Activated B cell treated with CpG ODN at 0.5 μM for 24 hours (primary cell): ENCODE measurements at places on chromosomes 1 and 21. TPM values are rescaled to one million over a fixed set of nuclear protein-coding genes. Genes with fewer than 3 reads are reported as not detected.

CITED4 gene
- 0.54 and 0.98 TPM in 2 replicates for total RNA-seq

WNT3A gene
- total RNA-seq, result not detected in 2 replicates

SLC44A5 gene
- total RNA-seq, result 0.59 and 0.69 TPM in 2 replicates

C1QTNF12 gene
- 2.5 and 2.7 TPM in 2 replicates for total RNA-seq

HTR6 gene
- not detected in 2 replicates for total RNA-seq

DNA sequence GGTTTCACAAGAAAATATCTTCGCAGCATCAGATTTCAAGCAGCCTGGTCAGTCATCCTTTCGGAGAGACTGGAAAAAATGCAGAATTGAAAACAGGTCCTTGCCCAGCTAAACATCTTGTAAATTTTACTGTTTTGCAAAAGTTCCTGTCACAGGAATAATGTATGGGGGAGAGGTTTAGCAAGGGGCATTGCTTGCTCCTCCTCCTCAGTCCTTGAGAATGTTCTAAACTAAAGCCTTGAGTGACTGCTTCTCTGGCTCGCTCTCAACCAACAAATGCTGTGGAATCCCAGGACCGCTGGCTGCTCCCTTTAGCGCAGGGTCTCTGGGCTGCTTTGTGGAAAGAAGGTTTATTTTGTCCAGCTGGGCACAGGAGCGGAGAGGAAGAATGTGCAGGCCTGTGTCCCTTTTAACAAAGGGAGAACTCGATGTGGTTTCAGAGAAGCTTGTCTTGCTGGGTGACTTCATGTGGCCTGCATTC is 33.6 kb upstream of the FHAD1 start:
- H3K36me3 ChIP-seq, result no peaks in the 10 kb centered on the region
- no peak for DNase-seq
- H3K4me3 ChIP-seq, result no peak overlapping the region

GRCh38 chr1:231853588-231854207 is 227.1 kb downstream of the DISC1 start:
- no peaks in the 10 kb centered on the region for H3K27me3 ChIP-seq
- H3K4me1 ChIP-seq, result peaks cover 8% of the 10 kb centered on the region
- H3K27ac ChIP-seq, result no peak overlapping the region
- no peaks in the 10 kb centered on the region for H3K36me3 ChIP-seq
- no peak overlapping the region for H3K4me3 ChIP-seq

- no peak overlapping the region for H3K27ac ChIP-seq
- no peaks in the 10 kb centered on the region for H3K27me3 ChIP-seq
- DNase-seq, result no peak
- no peaks in the 10 kb centered on the region for H3K36me3 ChIP-seq
- no peaks in the 10 kb centered on the region for H3K4me1 ChIP-seq
These were observed 471.7 kb downstream of the AGBL4 start for GRCh38 chr1:49552101-49552500.

DNA sequence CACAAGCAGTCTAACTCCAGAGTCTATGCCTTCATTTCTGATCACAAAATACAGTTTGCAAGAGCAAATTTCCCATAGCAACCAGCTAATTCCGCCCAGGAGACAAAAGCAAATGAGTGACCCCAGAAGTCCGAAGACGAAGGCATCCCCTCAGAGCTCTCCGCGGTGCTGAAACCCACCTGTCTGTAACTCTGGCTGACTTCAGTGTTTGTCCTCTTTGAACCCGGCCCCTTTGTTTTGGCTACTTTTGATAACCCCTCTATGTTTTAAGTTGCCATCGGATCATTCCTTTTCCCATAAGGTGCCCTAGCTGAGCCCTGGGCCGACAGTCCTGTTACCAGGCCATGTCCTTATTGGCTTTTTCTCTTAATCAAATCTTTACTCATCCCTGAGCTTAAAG is 515.8 kb downstream of the PTPRU start:
- no peak overlapping the region for H3K27ac ChIP-seq
- H3K4me1 ChIP-seq, result no peaks in the 10 kb centered on the region
- no peak for DNase-seq
- H3K4me3 ChIP-seq, result no peak overlapping the region
- no peaks in the 10 kb centered on the region for H3K36me3 ChIP-seq

DNA sequence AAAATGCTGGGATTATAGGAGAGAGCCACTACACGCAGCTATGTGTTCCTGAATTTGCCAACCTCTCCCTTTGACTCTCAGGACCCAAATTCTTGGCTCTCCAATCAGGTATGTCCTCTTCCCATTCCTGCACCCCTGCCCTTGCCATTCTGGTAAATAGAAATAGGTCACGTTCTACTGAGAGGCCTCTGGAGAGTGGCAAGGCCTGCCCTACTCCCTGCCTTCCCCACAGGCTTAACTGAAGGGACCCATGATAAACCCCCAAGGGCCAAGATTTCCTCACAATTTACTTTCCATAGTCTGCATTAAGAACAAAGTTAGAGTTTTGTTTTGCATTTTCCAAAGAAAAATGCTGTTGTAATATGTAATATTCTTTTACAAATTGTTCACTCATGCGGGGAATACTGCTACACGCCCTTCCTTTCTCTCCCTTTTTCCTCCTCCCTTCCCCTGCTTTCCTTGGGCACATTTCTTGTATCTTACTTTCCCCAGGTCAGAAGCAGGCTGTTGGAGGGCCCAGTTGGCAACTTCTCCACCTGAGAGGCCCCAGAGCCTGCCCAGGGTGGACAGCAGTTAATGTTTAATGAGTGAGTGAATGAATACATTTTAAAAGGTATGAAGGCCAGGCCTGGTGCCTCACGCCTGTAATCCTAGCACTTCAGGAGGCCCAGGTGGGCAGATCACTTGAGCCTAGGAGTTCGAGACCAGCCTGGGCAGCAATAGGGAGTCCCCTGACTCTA is 33.9 kb upstream of the PUM1 start:
- no peak overlapping the region for H3K4me3 ChIP-seq
- H3K27me3 ChIP-seq, result peaks cover 3% of the 10 kb centered on the region
- no peak for DNase-seq

GRCh38 chr1:166119471-166119965 is 47.3 kb downstream of the FAM78B start:
- no peaks in the 10 kb centered on the region for H3K4me1 ChIP-seq
- no peak for DNase-seq
- H3K27ac ChIP-seq, result no peak overlapping the region

DNA sequence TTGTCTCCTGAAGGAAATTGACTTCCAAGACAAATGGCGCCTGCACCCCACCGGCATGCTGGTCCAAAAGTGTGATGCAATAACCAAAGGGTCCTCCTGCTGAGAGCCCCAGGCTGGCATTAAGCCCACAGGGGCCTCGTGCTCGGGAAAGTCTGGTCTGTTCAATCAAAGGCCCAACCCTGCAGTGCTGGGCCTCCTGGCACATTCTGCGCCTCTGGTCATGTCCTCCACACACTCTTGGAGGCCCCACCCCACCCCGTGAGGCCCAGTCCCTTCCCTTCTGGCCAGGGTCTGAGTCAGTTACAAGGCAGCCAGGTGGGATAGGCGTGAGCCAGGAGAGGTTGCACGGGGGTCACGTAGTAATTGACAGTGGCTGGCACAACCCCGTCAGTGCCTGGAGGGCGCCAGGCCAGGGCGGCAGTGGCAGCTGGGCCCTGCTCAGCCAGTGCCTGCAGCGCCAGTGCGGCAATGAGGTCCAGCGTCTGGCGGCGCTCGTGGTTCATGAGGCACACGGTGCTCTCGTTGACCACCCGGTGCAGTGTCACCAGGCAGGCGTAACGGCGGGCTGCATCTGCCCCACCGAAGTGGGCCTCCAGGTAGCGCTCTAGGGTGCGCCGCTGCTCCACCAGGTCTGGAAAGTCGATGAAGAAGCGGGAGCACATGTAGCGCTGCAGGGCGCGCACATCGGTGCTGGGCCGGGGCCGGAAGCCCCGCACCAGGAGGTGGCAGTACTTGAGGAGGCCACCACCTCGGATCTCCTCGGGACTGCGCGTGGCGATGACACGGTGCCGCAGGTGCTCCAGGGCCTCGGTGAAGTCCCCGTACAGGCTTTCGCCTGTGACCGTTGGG is 6.8 kb downstream of the TENT5B start:
- no peak for DNase-seq
- no peaks in the 10 kb centered on the region for H3K27me3 ChIP-seq
- H3K4me1 ChIP-seq, result peaks cover 21% of the 10 kb centered on the region
- no peak overlapping the region for H3K4me3 ChIP-seq
- no peaks in the 10 kb centered on the region for H3K36me3 ChIP-seq
